ENCODE measurements at places on chromosomes 7 and 10.

DNA sequence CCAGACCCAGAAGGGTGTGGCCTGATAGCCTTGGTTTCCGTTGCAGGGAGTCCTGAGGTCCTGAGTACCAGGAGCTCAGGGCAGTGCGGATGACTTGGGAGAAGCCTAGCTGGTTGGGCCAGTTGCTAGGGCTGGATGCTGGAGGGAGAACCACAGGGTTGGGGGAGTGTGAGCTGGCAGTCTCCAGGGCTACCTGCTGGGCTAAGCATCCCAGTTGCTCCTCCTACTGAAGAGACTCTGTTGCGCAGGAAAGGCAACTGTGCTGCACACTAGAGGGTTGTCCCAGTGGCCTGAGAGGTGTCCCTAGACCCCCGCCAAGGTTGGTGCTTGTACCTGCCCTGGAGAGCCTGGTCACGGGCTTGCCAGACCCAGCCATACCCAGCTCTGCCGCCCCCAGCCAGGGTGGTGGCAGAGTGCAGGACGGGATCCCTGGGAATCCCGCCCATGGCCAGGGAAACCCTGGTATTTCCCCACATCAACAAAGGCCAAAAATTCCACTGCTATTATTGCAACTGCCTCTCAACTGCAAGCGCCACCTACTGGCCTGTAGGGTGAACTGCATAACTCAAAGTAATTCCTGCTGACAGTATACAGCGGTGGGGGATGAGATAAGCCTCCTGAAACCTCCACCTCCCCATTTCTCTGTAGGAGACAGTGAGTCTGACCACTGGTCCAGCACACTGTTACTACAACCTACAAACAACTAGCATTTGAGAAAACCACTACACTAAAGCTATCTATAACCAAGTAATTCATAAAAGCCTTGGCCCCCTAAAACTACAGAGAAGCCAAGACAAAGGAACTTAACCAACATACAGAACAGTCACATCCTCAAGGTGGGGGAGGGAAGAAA lies 67.6 kb upstream of the DDC start:
- DNase-seq: peak; percentile 35

GRCh38 chr7:129014501-129015101 lies 40.3 kb downstream of the TNPO3 start:
- no peak for DNase-seq

DNA sequence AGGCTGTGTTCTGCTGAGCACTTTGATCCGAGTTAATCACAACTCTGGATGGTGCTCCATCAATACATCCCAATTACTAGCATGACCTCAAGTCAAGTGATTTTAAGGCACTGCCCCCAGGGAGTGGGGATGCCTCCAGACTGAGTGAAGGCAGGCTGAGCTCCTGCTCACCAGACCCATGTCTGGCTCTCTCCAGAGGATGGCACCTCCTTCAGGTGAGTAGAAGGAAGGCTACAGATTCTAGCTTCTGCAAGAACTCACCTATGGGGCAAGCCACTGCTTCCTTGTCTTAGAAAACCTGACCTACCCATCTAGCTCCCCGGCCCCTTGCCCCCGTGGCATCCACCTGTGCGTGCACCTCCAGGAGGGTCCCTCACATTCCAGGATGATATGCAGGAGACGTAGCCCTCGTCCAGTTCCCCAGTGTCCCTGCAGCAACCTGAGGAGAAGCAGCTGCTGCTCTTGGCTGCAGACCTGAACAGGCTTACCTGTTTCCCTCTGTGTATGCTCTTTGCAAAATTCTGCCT lies 390.3 kb downstream of the GRID1 start:
- no peak for DNase-seq

DNA sequence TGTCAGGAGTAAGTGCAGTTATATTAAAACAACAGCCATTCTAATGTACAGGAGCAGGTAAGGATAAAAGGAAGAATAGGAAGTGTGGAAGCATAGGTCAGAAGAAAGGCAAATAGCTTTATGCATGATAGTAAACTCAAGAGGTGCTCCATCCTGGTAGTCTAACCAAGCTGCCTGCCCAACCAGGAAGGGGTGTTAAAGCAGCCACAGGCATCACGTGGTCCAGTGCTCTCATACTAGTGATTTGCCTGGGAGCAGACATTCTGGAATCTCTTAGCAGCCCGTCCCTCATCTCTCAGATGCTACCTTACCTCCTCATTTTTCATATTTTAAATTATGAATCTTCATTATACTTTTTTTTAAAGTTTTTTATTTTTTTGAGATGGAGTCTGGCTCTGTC lies 18.5 kb downstream of the ABRAXAS2 start:
- DNase-seq: no peak

- DNase-seq: no peak
These were observed 900 bp downstream of the MKLN1 start for GRCh38 chr7:131328377-131329175.

GRCh38 chr7:26691886-26692285 lies 172.5 kb downstream of the SKAP2 start:
- DNase-seq: no peak

- no peak for DNase-seq
These were observed 18.0 kb upstream of the FGFR2 start for GRCh38 chr10:121616291-121616690.

- DNase-seq: peak; percentile 65
These were observed 113.7 kb upstream of the ANKRD1 start for GRCh38 chr10:91034494-91035159.

GRCh38 chr7:99293650-99294049 lies 21.0 kb downstream of the MYH16 start:
- no peak for DNase-seq

- DNase-seq: no peak
These were observed 4.8 kb upstream of the RAPGEF5 start for GRCh38 chr7:22361795-22362194.

DNA sequence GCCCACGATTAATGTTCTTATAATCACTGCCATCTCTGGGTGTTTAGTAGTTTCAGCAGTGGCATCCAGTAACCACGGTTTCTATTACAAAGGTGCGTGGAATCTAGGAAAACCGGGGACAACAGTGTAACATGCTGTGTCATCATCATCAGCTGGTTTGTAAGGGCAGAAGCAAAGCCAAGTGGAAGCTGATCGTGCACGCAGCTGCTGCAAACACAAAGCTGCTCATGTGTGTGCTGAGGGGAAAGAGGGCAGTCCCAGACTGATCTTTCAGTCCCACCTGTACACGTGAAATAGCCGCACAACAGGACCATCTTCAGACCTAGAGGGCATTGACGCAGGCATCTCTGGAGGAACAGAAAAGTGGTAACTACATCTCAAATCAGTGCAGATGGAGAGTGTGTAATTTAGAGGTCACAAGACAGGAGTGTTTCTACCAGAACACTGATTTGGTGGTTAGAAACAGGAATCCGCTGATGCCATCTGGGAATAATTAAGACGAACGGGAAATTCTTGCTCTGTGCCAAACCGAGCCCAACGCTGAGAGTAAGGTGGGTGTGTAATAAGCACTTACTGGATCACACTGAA lies 13.4 kb downstream of the ANKRD16 start:
- peak; percentile 54 for DNase-seq

- peak; percentile 89 for DNase-seq
These were observed 163.0 kb upstream of the KLF14 start for GRCh38 chr7:130896898-130897514.

DNA sequence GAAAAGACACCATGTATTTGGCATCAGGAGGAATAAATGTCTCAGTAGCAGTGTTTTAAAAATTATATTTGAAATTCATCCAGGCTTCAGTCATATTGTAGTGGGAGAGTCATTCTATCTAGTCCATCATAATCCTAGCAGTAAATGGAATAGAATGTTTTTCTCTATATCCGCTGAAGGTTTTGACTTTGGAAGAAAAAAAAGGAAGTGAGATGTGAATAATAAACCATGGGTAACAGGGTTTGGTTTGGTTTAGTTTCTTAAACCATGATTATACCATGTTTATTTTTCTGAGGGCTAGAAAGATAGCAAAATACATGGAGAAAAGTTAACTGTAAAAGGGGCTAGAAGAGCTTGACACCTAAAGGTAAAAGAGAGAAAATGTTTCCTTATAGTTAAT lies 16.4 kb upstream of the BPGM start:
- DNase-seq: no peak

DNA sequence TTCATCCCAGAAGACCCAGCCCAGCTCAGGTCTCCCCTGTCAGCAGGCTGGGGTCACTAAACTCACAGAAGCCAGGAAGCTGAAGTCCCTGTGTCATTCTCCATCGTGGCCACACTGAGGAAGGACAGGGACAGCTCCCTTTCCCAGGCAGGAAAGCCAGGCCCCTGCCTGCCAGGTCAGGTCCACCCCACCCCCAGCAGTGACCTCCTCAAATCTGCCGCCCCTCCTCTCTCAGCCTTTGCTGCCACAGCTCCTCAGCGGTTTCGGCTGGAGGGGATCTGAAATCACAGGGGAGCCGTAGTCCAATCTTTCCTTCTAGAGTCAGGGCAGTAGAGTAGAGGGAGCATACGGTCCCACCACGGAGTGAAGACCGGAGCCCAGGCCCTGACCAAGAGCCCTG lies 150.9 kb upstream of the UNC5B start:
- DNase-seq: no peak

GRCh38 chr10:15374156-15374555 lies 3.1 kb upstream of the FAM171A1 start:
- DNase-seq: no peak

GRCh38 chr7:87853237-87853864 lies 22.8 kb downstream of the SLC25A40 start:
- DNase-seq: no peak

DNA sequence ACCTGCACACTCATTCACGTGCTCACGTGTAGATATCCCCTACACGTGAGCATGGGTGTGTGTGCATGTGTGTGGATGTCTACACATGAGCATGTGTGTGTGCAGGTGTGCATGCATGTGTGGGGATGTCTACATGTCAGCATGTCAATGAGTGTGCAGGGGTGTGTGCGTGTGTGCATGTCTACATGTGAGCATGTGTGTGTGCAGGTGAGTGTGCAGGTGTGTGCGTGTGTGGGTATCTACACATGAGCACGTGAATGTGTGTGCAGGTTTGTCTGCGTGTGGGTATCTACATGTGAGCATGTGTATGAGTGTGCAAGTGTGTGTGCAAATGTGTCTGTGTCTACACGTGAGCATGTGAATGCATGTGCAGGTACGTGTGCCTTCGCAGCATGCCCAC lies 274.8 kb downstream of the PTPRN2 start:
- no peak for DNase-seq

DNA sequence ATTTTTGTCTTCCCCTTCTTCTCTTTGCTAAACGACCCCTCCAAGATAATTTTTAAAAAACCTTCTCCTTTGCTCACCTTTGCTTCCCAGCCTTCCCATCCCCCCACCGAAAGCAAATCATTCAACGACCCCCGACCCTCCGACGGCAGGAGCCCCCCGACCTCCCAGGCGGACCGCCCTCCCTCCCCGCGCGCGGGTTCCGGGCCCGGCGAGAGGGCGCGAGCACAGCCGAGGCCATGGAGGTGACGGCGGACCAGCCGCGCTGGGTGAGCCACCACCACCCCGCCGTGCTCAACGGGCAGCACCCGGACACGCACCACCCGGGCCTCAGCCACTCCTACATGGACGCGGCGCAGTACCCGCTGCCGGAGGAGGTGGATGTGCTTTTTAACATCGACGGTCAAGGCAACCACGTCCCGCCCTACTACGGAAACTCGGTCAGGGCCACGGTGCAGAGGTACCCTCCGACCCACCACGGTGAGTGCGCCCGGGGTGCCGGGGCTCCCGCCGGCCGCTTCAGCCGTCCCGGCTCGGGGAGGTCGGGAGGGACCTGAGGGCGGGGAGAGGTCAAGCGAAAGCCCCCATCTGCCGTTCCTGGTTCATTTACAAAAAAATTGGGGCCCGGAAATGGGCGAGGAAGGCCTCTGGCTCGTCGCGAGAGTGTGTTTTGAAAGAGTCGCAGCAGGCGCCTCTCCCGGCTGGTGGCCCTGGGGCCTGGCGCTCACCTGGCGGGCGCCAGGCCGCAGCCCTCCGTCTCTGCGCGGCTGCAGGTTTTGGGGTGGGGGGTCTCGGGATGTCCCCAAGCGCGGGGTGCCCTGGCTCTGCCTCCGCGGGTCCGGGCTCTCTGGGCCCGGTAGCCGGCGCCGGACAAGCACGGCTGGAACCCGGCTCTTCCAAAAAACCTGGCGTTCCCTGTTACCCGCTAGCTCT lies 1.2 kb downstream of the GATA3 start:
- no peak for DNase-seq

DNA sequence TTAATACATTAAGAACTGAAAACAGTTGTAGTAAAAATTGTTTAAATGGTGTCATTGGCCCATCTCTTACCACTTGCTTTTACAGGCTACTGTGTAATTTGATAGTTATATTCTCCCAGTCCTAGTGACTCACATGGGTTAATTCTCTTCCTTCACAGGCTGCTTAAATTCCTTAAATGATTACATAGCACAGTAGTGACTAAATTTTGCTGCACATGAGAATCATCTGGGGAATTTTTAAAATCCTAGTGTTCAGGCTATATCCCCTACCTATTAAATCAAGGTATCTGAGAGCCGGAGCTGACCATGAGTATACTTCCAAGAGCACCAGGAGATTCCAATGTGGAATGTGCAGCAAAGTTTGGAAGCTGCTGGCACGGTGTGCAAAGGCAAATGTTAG lies 45.3 kb upstream of the ZNF800 start:
- no peak for DNase-seq

GRCh38 chr10:66649626-66650025 lies 276.2 kb upstream of the LRRTM3 start:
- DNase-seq: no peak

- DNase-seq: no peak
These were observed 214.5 kb downstream of the SNX13 start for GRCh38 chr7:17725821-17726220.

- no peak for DNase-seq
These were observed 119.3 kb downstream of the FAM53B start for GRCh38 chr10:124624895-124625294.

DNA sequence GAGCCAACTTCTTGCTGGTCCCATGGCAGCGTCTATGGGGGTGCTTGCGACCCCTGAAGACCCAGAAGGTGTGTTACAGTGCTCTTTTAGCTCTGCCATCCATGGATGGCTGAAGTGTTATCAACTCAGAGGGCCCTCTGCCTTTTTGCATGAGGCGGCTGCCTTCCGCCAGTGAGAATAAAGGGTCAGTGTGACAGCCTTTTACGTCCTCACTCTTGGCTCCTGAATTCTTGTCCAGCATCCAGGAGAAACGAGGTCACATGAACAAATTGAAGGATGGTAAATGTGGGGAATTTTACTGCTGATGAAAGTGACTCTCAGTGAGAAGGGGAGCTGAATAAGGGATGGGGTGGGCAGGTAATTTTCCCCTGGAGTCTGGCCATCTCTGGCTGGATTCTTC lies 24.1 kb downstream of the SSMEM1 start:
- peak; percentile 14 for DNase-seq

DNA sequence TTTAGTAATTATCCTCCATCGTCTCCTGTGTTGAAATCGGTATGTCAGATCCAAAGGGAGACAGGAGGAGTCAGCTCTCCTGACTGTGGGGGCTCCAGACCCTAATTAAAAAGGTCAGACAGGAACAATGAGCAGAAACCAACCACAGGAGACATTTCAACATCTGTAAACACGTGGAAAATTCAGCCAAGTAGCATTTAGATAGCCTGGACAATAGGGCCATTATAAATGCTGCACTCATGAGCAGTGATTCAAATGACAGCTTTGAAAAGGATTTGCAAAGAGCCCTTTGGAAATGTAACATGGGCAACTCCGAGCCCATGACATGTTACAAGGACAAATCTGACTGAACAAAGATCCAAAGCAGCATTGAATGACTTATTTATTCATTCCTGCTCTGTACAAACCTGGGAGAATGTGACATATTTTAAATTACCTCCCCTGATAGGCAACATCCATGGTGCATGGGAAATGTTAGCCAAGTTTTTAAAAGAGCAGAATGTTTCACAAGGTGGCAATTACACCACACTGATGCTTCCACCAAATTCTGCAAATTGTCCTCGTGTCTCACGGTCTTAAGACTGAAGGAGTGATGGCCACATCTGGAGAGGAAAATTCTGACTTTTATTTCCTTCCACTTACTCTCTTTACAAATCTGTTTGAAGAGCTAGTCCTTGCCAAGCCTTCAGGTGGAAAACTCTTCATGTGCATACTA lies 113.3 kb upstream of the KMT2E start:
- DNase-seq: peak; percentile 73
